ENCODE measurements at places on chromosomes 6 and 20.

DNA sequence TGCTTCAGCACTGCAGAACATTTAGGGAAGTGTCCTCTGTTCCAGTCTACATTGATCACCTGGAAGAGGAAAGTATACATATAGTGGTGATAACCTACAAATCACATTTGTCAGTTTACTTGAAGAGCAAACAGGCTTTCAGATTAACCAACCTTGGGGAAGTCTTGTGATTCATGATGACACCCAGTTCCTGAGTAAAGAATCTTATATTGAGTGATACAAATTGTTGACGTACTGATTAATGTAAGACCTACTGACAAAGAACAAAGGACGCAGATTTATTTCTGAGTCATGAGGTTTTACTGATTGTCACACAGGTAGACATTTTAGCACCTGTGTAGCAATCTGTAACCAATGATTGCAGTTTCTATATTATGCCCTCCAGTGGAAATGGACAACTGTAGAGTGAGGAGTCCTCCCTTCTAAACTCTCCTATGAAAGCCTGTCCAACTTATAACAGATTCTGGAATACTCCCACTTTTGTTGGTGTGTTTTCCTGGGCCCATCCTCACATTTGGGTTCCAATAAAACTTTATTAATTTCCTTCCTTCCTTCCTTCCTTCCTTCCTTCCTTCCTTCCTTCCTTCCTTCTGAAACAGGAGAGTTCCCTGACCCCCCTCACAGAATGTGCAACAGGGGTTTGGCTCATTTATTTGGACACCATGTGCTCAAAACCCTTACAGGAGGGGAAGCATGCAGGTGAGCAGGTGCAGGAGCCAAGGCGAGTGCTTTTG is 113.5 kb downstream of the SLC35B3 start:
- no peak for DNase-seq

- no peak for DNase-seq
Measured at GRCh38 chr6:8017276-8017701, 46.9 kb downstream of the BLOC1S5 start.

DNA sequence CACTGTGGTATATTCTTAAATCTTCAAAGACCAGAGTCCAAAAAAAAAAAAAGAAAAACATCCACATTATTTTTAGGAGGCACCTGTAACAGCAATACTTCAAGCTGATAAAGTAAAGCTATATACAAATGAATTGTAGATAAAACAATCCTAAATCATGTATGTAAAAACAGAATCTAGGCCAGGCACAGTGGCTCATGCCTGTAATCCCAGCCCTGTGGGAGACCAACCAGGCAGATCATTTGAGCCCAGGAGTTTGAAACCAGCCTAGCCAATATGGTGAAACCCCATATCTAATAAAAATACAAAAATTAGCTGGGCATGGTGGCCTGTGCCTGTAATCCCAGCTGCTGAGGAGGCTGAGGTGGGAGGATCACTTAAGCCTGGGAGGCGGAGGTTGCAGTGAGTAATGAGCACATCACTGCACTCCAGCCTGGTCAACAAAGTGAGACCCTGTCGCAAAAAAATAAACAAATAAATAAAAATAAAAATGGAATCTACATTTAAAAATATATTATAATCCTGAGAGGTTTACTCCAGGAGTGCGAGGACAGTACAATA is 7.3 kb downstream of the NAPB start:
- DNase-seq = no peak

DNA sequence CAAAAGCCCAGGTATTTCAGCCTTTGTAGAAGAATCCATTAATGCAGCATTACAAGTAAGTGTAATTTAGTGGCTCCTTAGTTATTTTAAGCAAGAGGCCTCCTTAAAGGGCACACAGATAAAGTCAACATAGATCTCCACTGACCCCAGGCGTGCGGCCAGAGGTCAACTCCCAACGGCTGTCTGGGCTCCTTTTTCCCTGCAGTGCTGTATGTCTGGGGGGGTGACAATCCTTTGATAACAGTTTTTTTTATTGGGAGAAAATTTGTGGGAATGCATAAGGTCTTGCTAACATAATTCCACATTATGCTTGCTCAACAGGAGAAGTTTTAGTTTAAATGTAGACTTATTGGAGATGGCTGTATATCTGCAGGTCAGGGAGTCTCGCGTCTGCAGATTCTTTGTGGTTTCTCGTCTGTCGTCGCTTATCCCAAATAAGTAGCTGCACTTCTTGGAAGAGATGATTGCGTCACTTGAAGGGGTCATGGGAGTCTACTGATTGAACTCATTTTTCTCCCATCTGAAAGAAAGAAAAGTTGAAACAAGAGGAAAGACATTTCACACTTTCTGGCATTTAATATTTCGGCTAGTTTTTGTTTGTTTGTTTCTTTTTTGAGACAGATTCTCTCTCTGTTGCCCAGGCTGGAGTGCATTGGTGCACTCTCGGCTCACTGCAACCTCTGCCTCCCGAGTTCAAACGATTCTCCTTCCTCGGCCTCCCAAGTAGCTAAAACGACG is 151.7 kb upstream of the AKAP12 start:
- peak; percentile 24 for DNase-seq

GRCh38 chr6:39948199-39948791 is 14.0 kb upstream of the MOCS1 start:
- DNase-seq = no peak

GRCh38 chr20:37723668-37724067 is 29.8 kb downstream of the CTNNBL1 start:
- DNase-seq = no peak

GRCh38 chr6:96963809-96964208 is 39.3 kb downstream of the KLHL32 start:
- no peak for DNase-seq

- no peak for DNase-seq
Measured at GRCh38 chr6:11174242-11174611, 58.2 kb downstream of the NEDD9 start.

- DNase-seq = peak; percentile 28
Measured at GRCh38 chr6:138036111-138036510, 71.1 kb downstream of the PERP start.

DNA sequence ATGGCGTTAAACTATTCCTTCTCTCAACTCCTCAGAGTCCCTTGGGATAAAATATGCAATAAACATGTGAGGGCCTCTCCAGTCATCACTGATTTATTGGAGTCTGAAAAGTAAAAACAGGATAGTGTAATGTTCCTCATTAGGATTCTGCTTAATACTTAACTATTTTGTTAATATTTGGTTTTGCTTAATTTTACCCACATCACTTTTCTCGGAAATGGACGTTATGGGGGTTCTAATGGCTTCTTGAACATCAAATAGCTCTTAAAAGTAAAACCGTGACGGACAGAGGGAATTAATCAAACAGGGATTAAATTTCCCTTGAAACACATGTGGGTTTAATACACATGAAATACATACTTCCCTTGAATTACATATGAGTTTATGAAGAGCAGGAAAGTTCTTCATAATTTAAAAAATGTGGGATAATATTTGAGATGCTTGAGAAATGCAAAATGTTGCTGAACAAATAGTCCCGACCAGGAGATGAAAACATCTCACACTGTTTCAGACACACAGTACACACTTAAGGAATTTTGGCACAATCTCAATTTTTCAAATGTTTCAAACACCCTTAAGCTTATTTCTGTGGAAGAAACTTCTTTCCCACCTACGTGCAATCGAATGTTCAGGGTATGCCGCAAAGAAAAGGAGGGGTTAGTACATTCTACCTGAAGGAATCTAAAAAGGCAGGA is 38.4 kb upstream of the EIF2S2 start:
- DNase-seq = no peak

GRCh38 chr6:26556263-26557070 is 18.3 kb downstream of the HMGN4 start:
- DNase-seq = peak; percentile 89

GRCh38 chr20:19241440-19241839 is 29.0 kb downstream of the SLC24A3 start:
- no peak for DNase-seq

- DNase-seq = no peak
Measured at GRCh38 chr6:41028561-41029412, 10.2 kb downstream of the UNC5CL start.

DNA sequence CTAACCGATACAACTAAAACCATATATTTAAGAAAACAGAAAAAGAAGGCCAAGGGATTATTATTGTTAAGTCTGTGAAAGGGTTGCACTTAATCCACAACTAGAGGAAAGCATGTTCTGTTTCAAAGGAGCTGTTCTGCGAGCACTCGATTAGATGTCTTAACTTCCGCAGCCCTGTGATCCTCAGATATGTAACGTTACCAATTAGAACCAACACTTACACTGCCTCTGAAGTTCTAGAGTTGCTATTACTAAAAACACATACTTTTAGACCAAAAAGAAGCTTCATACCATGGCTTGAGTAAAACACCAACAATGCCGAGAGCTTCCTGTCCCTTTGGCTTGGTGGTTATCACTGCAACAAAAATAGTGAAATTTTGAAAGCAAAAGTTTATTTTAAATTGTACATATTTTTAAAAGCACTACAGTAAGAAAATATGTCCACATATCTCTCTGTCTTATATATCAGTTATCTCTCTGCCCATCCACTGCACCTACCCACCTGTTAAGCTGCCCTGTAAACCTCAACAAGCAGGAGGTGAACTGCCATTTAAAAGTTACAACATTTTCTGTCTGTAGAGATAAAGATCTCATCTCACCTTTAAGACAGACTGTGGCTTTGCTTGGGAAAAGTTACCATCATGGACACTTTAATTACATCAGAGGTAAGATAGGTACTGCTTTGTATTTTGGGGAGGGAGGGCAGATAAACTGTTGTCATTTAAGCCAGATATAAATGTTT is 7.1 kb upstream of the DUSP22 start:
- no peak for DNase-seq

- DNase-seq = peak; percentile 35
Measured at GRCh38 chr6:1616701-1617463, 7.2 kb downstream of the FOXC1 start.

DNA sequence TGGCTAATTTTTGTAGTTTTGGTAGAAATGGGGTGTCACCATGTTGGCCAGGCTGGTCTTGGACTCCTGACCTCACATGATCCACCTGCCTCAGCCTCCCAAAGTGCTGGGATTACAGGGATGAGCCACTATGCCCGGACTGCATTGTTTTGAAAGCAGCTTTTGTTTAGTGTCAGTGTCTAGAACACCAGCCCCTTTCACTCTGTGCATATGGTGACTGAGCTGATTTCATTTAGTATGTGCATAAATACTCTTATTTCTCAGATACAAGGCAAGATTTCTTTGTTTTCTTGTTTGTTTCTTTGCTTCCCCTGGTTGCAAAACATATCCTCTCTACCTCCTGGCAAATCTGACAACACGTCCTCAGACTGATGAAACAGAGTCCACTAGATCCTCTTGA is 152.8 kb upstream of the CHD6 start:
- DNase-seq = no peak

DNA sequence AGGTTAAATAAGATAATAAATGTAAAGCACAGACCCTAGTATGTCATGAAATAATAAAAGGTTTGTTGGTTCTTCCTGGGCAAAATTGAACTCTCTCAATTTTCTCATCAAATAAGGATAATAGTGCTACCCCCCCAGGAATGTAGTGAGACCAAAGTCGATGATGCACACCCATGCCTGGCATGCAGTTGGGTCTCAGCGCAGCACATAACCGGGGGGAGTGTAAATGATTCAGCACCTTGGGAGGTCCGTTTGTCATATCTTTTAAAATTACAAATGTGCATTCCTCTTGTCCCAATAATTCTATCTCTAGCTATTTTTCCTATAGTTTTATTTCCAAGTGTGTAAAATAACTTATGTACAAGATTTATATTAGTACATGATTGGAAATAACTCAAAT is 31.3 kb upstream of the CCDC167 start:
- DNase-seq = no peak

DNA sequence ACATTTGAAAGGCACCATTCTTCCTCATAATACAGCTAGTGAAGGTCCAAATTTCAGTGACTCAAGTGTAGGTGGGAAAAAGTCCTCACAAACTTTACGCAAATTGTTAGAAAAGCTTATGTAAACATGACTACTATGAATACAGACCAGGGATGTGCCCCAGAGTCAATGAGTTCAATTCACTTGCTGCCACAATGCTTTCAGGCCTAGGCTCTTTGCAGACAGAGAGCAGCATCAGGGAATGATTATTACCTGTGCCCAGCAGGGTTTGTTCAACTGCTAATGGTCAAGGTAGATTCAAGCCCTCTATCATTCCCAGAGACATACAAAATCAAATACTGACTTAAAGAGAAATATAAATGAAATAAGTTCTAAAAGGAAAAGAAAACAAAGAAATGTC is 84.0 kb downstream of the LAMA2 start:
- DNase-seq = peak; percentile 4

DNA sequence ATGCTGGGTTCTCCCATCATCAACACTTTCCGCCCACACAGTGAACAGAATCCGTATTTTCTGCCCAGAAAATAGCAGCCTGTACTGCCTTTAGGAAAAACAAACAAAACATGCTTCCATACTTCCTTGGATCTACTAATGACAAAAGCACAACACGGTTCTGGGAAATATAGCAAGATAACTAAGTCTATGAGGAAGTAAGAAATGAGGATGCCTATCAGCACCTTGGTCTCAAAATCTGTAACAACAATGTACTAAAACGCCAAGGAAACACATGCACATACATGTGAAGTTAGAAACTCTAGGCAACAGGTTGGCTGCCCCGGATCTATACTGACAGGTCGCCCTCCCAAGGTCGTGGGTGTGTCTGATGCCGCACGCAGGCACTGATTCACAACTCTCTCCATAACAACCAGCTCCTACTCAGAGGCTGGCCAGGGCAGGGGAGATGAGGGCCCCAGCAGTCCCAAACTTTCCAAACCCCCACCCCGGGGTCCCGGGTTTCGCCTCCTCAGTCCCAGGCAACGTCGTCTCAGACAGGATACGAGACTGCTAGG is 710 bp downstream of the BTBD9 start:
- DNase-seq = peak; percentile 56

GRCh38 chr6:104682722-104683643 is 176.7 kb downstream of the HACE1 start:
- peak; percentile 86 for DNase-seq

DNA sequence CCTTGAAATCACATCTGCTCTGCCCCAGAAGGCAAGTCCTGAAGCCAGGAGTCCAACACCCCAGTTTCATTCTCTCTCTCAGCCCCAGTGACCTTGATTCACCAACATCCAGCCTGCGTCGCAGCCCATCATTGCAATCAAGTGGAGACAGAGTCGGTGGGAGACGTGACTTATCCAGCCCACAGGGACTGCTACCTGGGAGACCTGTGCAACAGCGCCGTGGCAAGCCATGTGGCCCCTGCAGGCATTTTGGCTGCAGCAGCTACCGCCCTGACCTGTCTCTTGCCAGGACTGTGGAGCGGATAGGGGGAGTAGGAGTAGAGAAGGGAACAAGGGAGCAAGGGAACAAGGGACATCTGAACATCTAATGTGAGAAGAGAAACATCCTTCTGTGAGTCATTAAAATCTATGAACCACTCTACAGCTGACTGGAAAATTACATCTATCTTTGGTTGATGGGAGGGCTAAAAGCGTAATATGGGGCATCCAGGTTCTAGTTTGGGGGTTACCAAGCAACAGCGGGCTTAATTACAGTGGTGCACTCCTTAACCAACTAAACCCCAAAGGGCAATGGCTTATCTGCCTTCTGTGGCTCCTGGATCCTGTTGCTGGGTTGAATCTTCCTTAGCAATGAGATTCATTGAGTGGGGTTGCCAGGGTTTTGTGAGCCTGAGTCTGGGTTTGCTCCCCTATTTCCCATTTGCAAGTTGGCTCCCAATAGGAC is 2.5 kb downstream of the LY6G6D start:
- DNase-seq = peak; percentile 83

All from GM23338 (cell line).